Stimulated activated CD4-positive, alpha-beta T cell treated with anti-CD3 and anti-CD28 coated beads, Interleukin-12 subunit alpha, Interleukin-12 subunit beta, amount 100 ng/mL, for 4 hours (primary cell): ENCODE measurements at places on chromosomes 5 and 9.

DNA sequence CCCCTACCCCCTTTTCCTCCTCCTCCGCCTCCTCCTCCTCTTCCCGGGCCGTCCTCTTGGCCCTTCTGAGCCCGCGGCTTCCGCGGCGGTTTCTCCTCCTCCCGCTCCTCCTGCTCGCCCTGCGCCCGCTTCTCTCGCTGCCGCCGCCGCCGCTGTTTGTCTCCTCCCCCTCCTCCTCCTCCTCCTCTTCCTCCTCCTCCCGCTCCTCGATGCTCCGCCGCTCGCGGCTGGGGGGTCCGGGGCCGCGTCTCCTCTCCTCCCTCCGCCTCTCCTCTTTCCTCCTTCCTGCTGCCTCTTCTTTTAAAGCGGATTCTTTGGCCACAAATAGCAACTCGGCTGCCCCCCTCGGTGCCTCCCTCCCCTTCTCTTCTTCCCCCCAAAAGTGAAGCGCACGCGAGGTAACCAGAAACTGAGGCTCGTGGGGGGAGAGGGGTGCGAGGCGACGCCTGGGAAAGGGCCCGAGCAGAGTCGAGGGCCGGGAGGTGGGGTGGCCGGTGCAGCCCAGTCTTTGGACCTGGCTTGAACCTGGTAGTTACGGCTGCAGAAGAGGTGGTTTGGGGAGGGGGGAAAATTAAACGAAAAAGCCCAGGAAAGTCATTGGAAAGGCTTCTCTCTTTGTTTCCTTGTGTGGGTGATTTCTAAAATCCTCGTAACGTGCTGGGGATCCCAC, 1058.5 kb upstream of the DMAC1 start:
- DNase-seq, result peak; percentile 11

DNA sequence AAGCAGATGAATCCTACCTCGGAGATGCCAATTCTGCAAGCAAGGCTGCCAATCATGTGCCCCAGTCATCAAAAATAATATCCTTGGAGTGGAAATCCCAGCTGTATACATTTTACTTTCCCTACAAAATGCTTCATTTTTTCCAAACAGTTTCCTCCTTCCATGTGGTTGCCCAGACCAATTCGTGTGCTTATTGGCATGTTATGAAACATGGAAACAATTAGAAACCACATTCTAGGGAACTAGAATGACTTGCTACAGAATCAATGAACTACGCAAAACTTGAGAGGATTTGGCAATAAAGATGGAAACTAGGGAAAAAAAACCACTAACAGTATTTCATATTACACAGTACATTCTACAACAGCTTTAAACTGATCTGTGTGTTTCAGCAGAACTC, 584.5 kb upstream of the DMAC1 start:
- no peak for DNase-seq

- no peak for DNase-seq
Measured at GRCh38 chr5:72673623-72674022, 142.8 kb upstream of the TNPO1 start.

GRCh38 chr5:151682751-151683331, 3.9 kb downstream of the SPARC start:
- no peak for DNase-seq

- DNase-seq, result no peak
Measured at GRCh38 chr5:179758955-179759354, 26.3 kb downstream of the MAML1 start.
